ENCODE measurements at places on chromosomes 2 and 18.

DNA sequence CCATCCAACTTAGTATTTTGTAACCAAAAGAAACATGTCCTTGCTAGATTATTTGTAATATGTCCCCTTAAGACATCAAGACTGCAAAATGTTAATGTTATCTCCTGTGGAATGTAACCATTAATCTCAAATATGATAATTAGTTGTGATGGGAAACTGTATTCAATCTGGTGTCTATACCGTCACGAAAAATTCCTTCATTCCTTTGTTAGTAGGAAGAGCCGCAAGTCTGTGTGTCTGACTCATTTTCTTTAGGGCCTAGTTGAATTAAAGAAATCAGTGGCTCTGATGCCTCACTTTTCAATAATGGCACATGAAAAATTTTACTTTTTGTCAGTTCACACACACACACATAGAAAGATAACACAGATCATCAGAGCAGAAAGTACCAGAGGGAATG lies 127.1 kb upstream of the CHAC2 start:
- DNase-seq, result no peak

DNA sequence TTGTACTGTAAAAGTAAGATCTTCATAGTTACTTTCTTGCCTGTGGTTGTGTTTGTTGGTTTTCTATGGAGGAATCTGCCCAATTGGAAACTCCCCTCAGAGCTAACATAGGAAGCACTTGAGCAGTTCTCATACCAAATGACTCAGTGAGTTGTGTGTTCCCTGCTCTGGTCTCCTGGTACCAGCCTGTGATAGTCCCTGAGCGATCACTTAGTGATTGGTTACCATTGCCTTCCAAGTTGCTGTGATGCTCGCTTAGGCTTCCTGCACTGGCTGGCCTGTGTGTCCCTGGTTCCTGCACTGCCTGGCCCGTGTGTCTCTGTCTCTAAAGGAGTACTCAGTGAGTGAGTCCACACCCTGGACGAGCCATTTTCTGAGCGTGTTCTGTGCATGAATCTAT lies 133.0 kb downstream of the MAP4K4 start:
- DNase-seq, result no peak

GRCh38 chr2:162029287-162029901 lies 44.6 kb downstream of the DPP4 start:
- no peak for DNase-seq

- DNase-seq, result no peak
Measured at GRCh38 chr2:118322406-118322805, 234.1 kb downstream of the INSIG2 start.

DNA sequence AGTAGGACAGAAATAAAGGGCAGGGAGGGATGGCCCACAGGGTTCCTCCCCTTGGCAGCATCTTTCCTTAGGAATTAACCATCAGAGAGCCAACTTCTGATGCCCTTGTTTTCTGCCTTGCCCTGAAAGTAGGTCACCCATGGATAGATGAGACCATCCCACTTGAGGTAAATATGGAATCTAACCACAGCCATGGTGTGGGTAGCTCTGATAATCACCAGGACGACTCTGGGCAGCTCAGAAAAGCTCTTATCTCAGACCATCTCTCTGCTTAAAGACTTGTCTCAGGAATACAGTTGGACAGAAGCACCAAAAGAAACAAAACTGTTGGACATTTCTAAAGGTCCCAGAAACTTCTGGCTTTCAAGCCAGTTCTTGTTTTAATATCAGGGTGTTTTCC lies 101.4 kb upstream of the CELF4 start:
- DNase-seq, result no peak

- no peak for DNase-seq
Measured at GRCh38 chr2:25368660-25369059, 26.9 kb upstream of the DNMT3A start.

- DNase-seq, result no peak
Measured at GRCh38 chr2:174282441-174282840, 34.1 kb upstream of the OLA1 start.

- no peak for DNase-seq
Measured at GRCh38 chr2:185145316-185146121, 547.2 kb downstream of the ZNF804A start.

All from NCI-H2081 treated with DMSO at 0.1 percent for 48 hours (cell line).